ENCODE measurements at places on chromosomes 2 and 18.
A peak's percentile ranks its signal among the peaks of the same experiment; 100 is the strongest.

- no peak for DNase-seq
Observed at GRCh38 chr2:204544961-204545860, at the start of gene PARD3B. TSS of gene PARD3B (plus strand) at chr2:204545475. CDS start at chr2:204546000, 525 bp downstream.

DNA sequence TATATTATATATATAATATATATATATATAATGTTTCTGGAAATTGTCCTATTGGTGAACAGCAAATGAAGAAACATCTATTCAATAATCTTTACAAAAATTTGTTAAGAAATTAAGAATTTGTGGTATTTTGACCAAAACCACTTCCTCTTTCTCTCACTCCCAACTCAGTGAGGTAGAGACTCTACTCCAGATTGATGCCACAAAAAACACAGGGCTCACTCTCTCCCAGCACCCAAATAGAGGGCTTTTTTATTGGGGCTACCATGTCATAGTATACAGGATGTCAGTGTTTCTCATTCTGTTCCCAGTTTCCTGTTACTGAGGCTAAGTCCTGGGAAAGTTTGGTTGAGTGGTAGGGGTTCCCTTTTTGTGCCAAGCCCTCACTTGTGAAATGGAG is 1155.4 kb downstream of the BCL11A start:
- DNase-seq = no peak

GRCh38 chr2:33205693-33206434 is 259.1 kb downstream of the LTBP1 start:
- DNase-seq = no peak

DNA sequence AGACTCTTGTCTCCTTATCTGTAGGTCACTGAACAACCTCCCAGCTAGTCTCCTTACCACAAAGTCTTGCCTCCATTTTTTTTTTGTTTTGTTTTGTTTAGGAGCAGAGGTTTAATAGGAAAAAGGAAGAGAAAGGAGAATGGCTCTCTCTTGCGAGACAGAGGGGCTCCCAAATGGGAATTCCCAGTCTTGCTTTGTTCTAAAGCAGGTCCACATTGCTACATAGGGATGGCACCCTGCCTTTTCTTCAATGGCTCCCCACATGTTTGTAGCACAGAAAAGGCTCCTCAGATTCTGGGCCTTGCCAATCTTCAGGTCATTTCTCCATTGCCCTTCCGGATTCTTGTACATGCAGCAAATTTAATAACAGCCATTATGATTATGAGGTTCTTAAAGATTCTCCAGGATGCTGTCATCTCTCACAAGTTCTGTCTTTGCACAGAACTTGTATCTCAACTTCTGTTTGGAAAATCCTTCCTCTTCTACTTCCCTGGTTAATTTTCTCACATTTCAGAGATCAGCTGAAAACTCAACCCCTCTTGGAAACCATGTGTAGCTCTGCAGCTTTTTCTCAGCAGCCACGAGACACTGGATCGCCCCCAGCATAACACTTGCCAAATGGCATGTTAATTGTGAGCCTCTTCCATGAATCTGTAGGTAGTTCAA is 23.6 kb downstream of the IL1F10 start:
- DNase-seq = no peak

GRCh38 chr18:13271302-13271911 is 52.8 kb downstream of the LDLRAD4 start:
- DNase-seq = no peak

- DNase-seq = no peak
Observed at GRCh38 chr2:111675419-111676194, 208.4 kb downstream of the ANAPC1 start.

GRCh38 chr2:84386336-84387040 is 72.6 kb downstream of the SUCLG1 start:
- no peak for DNase-seq

DNA sequence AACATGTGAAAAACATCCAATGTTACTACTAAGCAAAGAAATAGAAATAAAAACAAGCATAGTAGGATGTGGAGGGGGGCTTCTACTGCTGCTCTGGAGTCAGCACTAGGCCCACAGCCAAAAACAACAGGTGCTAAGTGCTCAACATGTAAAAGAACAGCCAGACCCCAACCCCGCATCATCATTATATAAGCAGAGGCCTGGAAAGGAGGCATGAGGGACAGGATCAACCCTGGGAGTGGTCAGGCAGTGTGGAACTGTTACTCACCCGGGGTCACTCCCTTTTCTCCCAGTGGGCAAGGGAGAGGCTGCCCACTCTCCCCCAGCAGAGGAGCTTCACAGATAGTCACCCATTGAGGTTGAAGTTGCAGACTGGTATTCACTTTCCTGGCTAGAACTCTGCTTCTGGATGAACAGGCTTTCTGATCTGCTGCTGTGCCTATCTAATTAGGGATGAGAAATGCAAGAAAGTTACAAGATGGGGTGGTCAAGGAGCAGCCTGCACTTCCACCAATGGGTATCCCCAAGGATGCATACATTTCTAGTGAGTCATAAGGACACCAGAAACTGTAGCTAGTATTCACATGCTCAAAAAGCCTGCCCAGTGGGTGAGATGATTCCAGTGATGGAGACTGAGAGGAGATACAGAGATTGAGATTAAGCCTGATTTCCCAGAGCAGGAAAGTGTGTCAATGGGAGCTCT is 480.1 kb upstream of the TCF4 start:
- peak; percentile 65 for DNase-seq

- DNase-seq = no peak
Observed at GRCh38 chr2:230981704-230982103, 14.2 kb upstream of the SPATA3 start.

- no peak for DNase-seq
Observed at GRCh38 chr2:9240745-9241144, 34.1 kb downstream of the ASAP2 start.

- no peak for DNase-seq
Observed at GRCh38 chr18:29661924-29662323, 1380.6 kb downstream of the DSC3 start.

DNA sequence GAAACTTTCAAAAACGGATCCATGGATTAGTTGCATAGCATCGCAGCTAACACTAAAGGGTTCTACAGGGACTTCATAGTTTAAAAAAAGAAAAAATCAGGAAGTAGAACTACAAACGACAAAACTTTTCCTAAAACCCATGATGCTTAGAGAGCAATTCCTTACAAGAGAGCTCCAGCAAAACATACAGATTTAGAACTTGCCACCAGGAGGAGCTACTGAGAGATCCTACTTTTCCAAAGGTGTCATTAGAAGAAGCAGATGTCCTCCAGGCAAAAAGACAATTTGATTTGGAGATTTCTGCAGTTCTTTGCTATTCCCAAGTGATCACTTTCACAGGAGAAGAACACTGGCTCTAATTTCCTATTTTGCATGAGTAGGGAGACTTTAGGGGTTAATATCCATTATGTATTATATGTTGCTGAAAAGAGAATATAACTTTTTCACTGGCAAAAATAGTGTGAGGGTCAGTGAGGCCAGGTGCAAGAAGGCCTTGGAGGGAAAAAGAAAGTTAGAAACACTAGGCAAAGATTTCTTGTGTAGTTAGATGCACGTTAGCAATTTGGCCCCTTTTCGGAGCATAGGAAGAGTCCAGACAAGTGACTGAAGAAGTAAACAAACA is 436.2 kb downstream of the SUCLG1 start:
- peak; percentile 21 for DNase-seq

- no peak for DNase-seq
Observed at GRCh38 chr2:29783666-29784065, 137.7 kb downstream of the ALK start.

- DNase-seq = no peak
Observed at GRCh38 chr2:69993708-69994107, 32.3 kb upstream of the ASPRV1 start.

- DNase-seq = no peak
Observed at GRCh38 chr2:19682493-19682892, 219.3 kb downstream of the TTC32 start.

GRCh38 chr2:31556940-31557339 is 23.8 kb downstream of the SRD5A2 start:
- no peak for DNase-seq

DNA sequence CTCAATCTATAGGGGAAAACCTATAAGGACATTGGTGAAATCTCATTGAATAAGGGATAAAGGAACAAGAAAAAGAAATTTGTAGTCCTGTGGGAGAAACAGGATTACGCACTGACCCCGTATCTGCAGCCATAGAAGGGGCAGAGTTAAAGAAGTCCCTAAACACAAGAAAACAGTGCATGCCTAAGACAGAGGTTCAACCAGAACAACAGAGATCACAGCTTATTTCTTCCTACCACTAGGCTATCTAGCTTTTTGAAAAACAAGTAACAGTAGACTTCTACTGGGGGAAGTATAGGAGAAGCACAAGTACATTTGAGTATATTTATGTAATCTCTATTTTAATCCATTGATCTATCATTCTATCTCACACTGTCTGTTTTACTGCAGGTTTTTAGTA is 485.2 kb upstream of the REG3G start:
- no peak for DNase-seq

DNA sequence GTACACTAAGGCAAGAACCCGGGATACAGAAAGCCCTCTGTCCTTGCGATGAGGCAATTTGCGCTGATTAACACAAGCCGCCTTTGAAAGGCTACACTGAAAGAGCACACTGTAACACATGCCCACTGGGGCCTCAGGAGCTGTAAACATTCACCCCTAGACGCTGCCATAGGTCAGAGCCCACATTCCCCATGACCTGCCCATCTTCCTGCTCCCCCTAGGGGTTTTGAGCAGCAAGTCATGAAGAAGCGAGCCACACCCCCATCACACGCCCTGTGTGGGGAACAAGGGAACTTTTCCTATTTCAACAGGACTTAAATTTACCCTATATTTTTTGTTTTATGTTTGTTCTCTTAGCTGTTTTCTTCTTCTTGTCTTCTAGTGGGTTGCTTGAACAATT is 47.8 kb upstream of the SLC4A10 start:
- DNase-seq = no peak

GRCh38 chr2:28645553-28645952 is 106.1 kb upstream of the PPP1CB start:
- no peak for DNase-seq

DNA sequence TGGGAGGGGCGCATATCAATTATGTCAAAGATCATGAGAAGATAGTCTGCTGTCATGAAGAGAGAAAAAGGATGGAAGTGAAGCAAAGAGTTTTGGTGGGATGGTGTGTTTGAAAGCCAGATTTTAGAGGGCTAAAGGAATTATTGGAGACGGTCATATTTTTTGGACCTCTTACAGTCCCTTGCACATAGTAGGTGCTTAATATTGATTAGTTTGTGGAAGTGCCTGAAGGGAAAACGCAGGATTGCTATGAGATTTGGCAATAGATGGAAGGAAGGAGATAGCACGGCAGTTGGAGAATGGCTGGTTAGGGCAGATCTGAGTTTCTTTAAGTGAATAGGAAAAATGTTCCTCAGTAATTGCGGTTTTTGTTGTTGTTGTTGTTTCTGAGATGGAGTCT is 15.9 kb downstream of the EPB41L5 start:
- DNase-seq = no peak

DNA sequence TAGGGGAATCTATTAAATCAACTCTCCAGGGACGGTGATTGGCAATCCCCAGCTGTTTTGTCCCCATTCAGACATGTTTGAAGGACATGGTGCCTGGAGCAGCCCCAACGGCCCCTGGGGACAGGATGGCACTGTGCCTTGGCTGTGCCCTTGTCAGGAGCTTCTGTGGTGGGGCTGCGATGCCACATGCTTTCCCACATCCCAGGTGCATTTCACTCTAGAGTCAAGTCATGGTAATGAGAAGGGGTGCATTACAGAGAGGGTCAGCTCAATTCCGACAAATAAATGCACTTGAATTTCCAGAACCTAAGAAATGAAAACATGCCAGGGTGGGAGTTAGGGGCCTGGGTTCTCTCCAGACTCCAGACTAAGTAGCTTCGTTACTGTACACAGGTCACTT is 289.4 kb upstream of the PXDN start:
- no peak for DNase-seq

DNA sequence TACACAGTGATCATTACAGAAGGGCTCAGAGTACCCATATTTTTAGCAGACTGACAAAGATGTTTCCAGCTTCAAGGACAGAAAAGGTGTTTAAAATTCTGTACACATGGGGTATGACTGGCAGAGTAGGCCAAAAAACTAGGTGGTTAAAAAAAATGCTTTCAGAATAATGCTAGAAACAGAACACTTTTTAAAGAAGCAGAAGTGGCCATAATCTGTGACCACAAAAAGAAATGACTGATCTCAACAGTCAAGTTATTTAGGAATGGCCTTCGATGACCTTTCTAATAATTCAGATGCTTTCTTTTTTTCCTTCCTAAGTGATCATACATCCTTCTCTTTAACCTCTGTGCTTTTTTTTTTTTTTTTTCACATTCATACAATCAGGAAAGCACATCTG is 4.1 kb upstream of the AQP4 start:
- no peak for DNase-seq

GRCh38 chr2:176056406-176056805 is 27.4 kb downstream of the EVX2 start:
- DNase-seq = no peak

DNA sequence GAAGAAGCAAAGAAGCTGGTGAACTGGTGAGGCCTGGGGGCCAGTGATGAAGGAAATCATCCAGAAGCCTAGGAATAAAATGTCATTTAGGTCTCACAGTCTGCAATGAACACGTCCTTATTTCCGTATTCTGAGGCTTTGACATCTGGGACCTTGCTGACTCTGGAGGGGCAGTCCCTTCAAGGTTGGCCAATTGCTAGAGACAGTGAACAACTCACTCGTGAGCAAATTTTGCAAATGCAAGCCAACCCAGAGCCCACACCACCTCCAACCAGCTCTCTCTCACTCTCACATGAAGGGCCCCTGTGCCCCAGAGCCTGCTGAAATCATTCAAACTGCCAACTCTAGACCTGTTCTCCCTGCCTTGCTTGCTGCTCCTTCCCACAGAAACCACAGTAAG is 279.1 kb upstream of the LYPD1 start:
- DNase-seq = no peak

DNA sequence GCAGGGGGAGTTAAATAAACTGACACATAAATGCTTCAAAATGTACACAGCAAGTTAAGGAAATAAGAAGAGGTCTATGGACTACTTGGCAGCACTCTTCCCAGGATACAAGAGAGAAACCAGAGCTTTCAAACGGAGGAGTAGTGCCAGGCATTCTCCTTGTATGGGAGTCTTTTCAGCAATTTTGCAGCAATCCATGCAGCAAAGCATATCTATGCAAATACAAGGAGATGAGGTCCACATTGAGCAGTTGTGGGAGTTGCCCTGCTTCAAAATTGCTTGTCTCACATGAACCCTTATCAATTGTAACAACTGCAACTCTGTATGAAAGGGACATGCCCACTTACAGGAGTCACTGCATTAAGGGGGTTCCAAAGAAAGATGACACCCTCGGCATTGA is 37.8 kb downstream of the SCN9A start:
- no peak for DNase-seq

DNA sequence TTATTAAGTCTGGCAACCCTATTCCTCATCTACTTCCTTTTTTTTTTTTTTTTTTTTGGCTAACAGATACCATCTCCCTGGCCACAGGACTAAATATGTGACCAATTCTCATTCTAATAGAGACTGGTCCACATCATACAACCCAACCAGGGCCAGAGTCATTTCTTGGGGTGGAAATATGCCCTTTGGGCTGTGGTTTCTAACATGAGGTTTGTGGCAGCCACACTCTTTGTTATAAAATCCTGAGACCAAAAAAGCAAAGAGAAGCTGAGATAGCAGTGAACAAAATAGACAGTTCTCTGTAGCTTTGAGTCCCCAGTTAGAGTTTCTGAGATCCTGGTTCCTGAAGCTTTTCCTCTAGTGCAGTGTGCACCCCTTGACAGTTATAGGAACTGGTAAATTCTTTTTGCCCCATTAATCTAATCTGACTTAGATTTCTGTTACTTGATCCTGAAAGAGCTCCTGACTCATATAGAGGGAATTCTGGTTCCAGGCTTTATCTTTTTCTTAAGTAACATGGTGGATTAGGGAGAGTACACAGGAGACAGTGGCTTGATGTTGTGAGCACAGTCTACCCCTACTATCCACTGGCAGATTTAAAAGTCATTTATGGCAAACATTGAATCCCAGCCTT is 86.8 kb downstream of the MAIP1 start:
- DNase-seq = peak; percentile 69

Data from fibroblast of skin of left quadriceps (primary cell).